ENCODE measurements at places on chromosomes 16 and 17. TPM values are rescaled to one million over a fixed set of nuclear protein-coding genes. Genes with fewer than 3 reads are reported as not detected.
A peak's percentile ranks its signal among the peaks of the same experiment; 100 is the strongest.

The OR1A1 gene
- total RNA-seq = not detected

The TBC1D3H gene
- not detected for total RNA-seq

The PLLP gene
- not detected for total RNA-seq

The KCNH4 gene
- total RNA-seq = not detected

DNA sequence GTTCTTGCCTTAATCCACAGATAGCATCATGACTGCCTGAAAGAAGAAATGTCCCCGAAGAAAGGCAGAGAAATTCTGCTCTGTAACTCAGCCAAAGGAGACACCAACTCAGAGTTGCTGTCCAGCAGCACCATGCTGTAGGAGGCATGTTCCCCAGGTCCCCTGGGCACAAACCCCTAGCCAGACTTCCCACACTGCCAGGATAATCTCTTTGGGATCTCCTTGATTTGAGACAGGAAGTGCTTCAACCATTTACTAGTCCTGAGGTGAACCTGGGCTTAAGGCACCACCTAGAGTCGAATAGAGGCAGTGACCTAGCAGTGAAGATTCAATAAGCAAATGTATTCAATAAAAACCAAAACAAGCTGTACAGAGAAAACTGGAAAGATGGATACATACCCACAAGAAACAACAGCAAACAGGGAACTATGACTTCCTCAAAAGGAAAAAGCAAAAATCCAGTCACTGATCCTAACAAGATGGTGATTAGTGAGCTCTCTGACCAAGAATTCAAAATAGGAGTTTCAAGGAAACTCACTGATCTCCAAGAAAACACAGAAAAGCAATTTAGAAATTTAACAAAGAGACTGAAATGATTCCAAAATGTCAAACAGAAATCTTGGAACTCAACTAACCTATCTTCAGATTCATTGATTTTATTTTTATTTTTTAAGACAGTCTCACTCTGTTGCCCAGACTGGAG is 5.7 kb downstream of the OR4D2 start:
- peak; percentile 17 for DNase-seq

DNA sequence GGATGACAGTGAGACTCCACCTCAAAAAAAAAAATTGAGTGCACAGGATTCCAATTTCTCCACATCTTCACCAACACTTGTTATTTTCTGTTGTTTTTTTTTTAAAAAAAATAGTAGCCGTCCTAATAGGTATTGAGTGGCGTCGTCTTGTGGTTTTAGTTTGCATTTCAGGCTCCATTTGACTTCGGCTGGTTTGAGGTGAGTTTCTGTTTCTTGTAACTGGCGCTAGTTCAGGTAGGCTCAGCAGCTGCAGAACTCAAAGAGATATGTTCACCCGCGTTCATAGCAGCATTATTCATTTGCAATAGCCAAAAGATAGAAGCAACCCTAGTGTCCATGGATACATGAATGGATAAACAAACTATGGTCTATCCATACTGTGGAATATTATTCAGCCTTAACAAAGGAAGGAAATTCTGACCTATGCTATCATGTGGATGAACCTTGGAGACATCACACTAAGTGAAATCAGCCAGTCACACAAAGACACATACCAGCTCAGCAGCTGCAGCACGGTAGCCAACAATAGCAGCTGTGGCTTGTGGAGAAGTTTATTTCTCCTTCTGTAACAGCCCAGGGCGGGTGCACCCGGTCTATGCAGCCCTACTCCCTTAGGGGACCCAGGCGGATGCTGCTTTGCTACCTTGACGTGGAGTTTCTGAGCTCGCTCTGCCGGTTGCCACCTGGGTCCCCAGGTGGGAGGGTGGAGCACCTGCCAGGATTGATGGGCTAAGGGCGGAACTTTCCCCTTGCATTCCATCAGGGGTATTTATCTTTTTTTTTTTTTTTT is 44.9 kb downstream of the TMEM235 start:
- no peak for DNase-seq

DNA sequence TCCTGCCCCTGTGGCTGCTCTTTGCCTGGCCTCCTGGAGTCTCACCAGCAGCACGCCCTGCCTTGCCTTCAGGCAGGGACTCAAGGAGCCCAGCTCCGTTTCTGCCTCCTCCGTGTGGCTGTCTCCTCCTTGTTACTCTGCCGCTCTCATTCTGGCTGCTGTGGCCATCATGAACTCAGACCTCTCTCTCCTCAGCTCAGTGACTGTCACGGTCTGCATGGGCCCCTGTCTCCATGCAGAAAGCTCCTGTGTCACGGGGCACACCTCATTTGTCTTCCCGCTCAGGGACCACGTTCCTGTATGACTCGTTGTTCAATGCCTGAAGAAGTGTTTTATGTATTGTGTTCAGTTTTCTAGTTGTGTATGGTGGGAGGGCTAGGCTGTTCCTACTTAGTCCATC is 25.3 kb downstream of the RPTOR start:
- DNase-seq = no peak

- DNase-seq = no peak
Measured at GRCh38 chr17:4944163-4944553, 4.1 kb downstream of the RNF167 start.

- no peak for DNase-seq
Measured at GRCh38 chr17:63291258-63291657, 154.8 kb downstream of the CYB561 start.

- DNase-seq = no peak
Measured at GRCh38 chr16:61581417-61582046, 454.7 kb downstream of the CDH8 start.

Data from fibroblast of villous mesenchyme (primary cell).